ENCODE measurements at places on chromosomes 7 and 10. TPM values are rescaled to one million over a fixed set of nuclear protein-coding genes. Genes with fewer than 3 reads are reported as not detected.
A peak's percentile ranks its signal among the peaks of the same experiment; 100 is the strongest.

DNA sequence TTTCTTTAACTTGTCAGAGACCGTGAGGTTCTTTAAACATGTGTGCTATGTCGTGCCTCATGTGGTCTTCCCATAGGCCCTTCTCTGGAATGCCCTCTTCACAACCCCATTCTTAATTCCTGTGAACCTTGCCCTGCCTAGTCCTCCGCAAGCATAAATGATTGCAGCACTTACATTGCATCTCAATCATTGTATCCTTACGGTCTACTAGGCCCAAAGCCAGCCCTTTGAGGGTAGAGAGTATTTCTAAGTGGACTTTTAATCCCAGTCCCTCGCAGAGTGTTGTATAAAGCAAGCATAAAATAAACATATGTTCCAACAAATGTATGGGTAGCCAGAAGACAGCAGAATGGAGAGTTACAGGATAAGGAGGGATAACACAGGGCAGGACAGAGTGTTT lies 92.1 kb upstream of the FAM133B start:
- DNase-seq: no peak
- no peaks in the 10 kb centered on the region for H3K27me3 ChIP-seq
- H3K36me3 ChIP-seq: no peaks in the 10 kb centered on the region
- H3K27ac ChIP-seq: peak overlapping the region; percentile 70
- H3K4me1 ChIP-seq: peaks cover 32% of the 10 kb centered on the region

GRCh38 chr7:42858570-42858969 lies 53.3 kb downstream of the C7orf25 start:
- DNase-seq: no peak
- H3K4me3 ChIP-seq: no peak overlapping the region
- no peaks in the 10 kb centered on the region for H3K4me1 ChIP-seq
- no peak overlapping the region for H3K27ac ChIP-seq
- H3K27me3 ChIP-seq: no peaks in the 10 kb centered on the region
- no peaks in the 10 kb centered on the region for H3K36me3 ChIP-seq

- H3K27me3 ChIP-seq: no peaks in the 10 kb centered on the region
- no peak overlapping the region for H3K4me3 ChIP-seq
- H3K27ac ChIP-seq: no peak overlapping the region
These were observed 6.1 kb downstream of the GET4 start for GRCh38 chr7:882336-883035.

- no peak overlapping the region for H3K27ac ChIP-seq
- H3K27me3 ChIP-seq: no peaks in the 10 kb centered on the region
- peaks cover 9% of the 10 kb centered on the region for H3K4me1 ChIP-seq
- no peak for DNase-seq
- H3K36me3 ChIP-seq: no peaks in the 10 kb centered on the region
These were observed 47.2 kb downstream of the LRRC20 start for GRCh38 chr10:70335246-70335613.

- no peaks in the 10 kb centered on the region for H3K4me1 ChIP-seq
- H3K27me3 ChIP-seq: no peaks in the 10 kb centered on the region
- no peak within 1 kb of the TSS for H3K4me3 ChIP-seq
- H3K27ac ChIP-seq: no peak within 1 kb of the TSS
- H3K36me3 ChIP-seq: no peaks in the 10 kb centered on the region
These were observed at the start of gene CXCL12 for GRCh38 chr10:44385026-44385695. CXCL12 (minus strand) TSS chr10:44385097; CDS start chr10:44385005, 92 bp downstream.

GRCh38 chr7:134446446-134446845 lies 12.5 kb downstream of the AKR1B1 start:
- peaks cover 8% of the 10 kb centered on the region for H3K36me3 ChIP-seq
- H3K4me1 ChIP-seq: no peaks in the 10 kb centered on the region
- DNase-seq: no peak
- no peak overlapping the region for H3K4me3 ChIP-seq
- no peak overlapping the region for H3K27ac ChIP-seq

DNA sequence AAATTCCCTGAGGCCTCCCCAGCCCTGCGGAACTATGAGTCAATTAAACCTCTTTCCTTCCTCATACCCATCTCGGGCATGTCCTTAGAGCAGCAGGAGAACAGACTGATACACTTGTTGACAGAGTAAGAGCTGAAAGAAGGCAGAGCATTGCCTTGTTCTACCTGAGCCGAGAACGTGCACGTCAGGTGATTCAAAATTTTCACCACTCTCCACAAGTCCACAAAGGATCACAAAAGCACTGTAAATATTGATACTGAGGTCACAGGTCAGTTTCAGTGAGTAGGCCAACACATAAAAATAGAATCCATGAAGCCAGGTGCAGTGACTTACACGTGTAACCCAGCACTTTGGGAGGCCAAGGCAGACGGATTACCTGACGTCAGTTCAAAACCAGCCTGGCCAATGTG lies 27.8 kb downstream of the DCLRE1C start:
- no peak overlapping the region for H3K4me3 ChIP-seq
- no peaks in the 10 kb centered on the region for H3K27me3 ChIP-seq
- H3K36me3 ChIP-seq: peaks cover 9% of the 10 kb centered on the region
- H3K27ac ChIP-seq: no peak overlapping the region
- DNase-seq: no peak
- no peaks in the 10 kb centered on the region for H3K4me1 ChIP-seq

- H3K27ac ChIP-seq: no peak overlapping the region
- H3K27me3 ChIP-seq: no peaks in the 10 kb centered on the region
- DNase-seq: no peak
- no peaks in the 10 kb centered on the region for H3K36me3 ChIP-seq
These were observed 66.7 kb upstream of the EZH2 start for GRCh38 chr7:148950806-148951205.

GRCh38 chr10:269440-270074 lies 134.3 kb downstream of the ZMYND11 start:
- no peak overlapping the region for H3K27ac ChIP-seq
- no peak for DNase-seq
- H3K4me3 ChIP-seq: no peak overlapping the region
- no peaks in the 10 kb centered on the region for H3K27me3 ChIP-seq

GRCh38 chr7:139482662-139483466 lies 609 bp downstream of the KLRG2 start:
- no peaks in the 10 kb centered on the region for H3K4me1 ChIP-seq
- H3K27ac ChIP-seq: no peak overlapping the region
- peak; percentile 4 for DNase-seq
- H3K36me3 ChIP-seq: no peaks in the 10 kb centered on the region
- peaks cover 2% of the 10 kb centered on the region for H3K27me3 ChIP-seq

- no peak overlapping the region for H3K27ac ChIP-seq
- no peak for DNase-seq
- no peak overlapping the region for H3K4me3 ChIP-seq
- no peaks in the 10 kb centered on the region for H3K27me3 ChIP-seq
- no peaks in the 10 kb centered on the region for H3K4me1 ChIP-seq
These were observed 29.3 kb upstream of the CROT start for GRCh38 chr7:87316097-87316700.

- H3K4me3 ChIP-seq: no peak overlapping the region
- no peaks in the 10 kb centered on the region for H3K27me3 ChIP-seq
- no peak overlapping the region for H3K27ac ChIP-seq
- no peaks in the 10 kb centered on the region for H3K36me3 ChIP-seq
These were observed 31.6 kb downstream of the MAD1L1 start for GRCh38 chr7:2201128-2201527.

DNA sequence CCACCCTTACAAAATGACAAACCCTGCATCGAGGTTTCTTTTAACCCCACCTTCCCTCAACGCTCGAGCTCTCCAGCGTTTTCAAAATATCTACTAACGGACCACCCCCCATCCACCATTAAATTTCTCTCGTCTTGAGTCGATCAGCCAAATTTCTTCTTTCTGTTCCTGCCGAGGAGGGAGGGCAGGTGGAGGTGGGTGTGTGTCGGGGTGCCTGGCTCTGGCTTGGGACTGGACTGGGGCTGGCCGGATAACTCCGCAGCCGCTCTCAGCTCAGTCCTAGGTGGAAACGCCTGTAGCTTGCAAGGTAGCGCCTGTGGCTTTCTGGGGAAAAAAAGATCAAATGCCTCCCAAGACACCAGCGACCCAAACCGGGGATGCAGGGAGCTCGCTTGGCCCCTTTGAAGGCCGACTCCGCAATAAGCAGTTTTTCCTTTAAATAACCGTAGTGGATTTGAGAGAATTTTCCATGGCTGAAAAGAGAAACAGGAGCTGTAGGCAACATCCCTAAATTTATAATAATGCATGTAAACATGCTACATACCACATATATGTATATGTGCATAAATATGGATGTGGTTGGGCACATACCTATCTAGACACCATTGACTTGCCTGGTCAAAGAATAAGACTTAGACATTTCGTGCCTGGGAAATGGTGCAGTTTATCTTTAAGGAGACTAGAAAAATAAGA lies 1.9 kb upstream of the TMEM178B start:
- no peak overlapping the region for H3K27ac ChIP-seq
- DNase-seq: no peak
- H3K4me3 ChIP-seq: peak overlapping the region; percentile 42
- H3K27me3 ChIP-seq: peaks cover 30% of the 10 kb centered on the region

- DNase-seq: no peak
- peaks cover 8% of the 10 kb centered on the region for H3K4me1 ChIP-seq
- peaks cover 5% of the 10 kb centered on the region for H3K36me3 ChIP-seq
- no peak overlapping the region for H3K4me3 ChIP-seq
- H3K27ac ChIP-seq: no peak overlapping the region
These were observed 68.4 kb downstream of the PTEN start for GRCh38 chr10:87931836-87932230.

DNA sequence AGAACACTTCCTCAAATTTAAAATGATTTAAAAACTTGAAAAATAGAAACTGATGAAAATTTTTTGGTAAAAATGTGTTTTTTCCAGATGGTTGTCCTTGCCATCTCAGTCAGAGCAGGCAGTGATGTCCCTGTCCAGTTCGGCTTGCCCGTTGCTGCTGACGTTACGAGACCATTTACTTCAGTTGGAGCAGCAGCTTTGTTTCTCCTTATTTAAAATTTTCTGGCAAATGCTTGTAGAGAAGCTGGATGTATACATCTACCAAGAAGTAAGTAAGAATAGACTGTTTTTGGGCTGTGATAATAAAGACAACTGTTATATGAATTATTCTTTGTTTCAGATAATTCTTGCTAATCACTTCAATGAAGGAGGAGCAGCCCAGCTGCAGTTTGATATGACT lies 16.1 kb downstream of the EFCAB10 start:
- H3K36me3 ChIP-seq: peaks cover 64% of the 10 kb centered on the region
- H3K27ac ChIP-seq: no peak overlapping the region
- no peak for DNase-seq
- no peaks in the 10 kb centered on the region for H3K4me1 ChIP-seq
- no peak overlapping the region for H3K4me3 ChIP-seq

DNA sequence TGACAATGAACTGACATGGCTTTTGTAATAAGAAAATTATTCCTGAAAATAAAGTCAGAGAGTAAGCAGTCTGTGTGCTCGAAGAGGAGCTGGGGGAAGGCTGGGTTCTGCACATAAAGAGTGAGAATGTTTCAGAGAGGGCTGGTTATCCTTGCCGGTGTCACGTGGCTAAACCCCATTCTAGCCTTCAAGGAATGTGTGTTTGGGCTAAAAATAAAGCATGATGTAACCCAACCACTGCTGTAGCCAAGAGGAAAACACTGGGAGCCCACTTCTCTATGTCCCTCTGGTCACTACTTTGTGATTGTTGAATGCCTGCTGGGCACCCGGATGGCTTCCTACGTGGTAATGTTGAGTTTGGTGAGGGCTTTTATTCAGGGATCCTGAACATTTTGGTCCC lies 23.5 kb downstream of the WDFY4 start:
- no peak for DNase-seq
- no peaks in the 10 kb centered on the region for H3K27me3 ChIP-seq
- H3K4me1 ChIP-seq: no peaks in the 10 kb centered on the region
- no peaks in the 10 kb centered on the region for H3K36me3 ChIP-seq

- H3K27ac ChIP-seq: no peak overlapping the region
- no peaks in the 10 kb centered on the region for H3K36me3 ChIP-seq
- H3K27me3 ChIP-seq: no peaks in the 10 kb centered on the region
- DNase-seq: no peak
These were observed 282.3 kb upstream of the CHRM2 start for GRCh38 chr7:136585954-136586670.

GRCh38 chr7:92253251-92253650 lies 7.5 kb downstream of the ANKIB1 start:
- H3K4me3 ChIP-seq: no peak overlapping the region
- H3K36me3 ChIP-seq: no peaks in the 10 kb centered on the region
- H3K4me1 ChIP-seq: peaks cover under 1% of the 10 kb centered on the region
- no peaks in the 10 kb centered on the region for H3K27me3 ChIP-seq

DNA sequence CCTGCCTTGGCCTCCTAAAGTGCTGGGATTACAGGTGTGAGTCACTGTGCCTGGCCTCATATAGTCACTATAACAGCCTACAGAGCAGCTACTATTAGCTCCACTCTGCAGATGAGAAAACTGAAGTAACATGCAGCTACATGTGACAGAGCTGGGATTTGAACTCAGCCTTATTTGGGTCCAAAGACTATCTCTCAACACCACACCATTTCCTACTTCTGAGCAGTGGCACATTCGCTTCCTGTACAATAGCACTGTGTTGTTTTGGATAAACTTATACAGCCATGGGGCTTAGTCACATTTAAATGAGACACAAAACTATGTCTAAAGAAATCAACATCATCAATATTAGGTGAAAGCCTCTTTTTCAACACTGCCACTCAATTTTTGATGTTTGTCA lies 69.8 kb upstream of the DNAJB12 start:
- no peaks in the 10 kb centered on the region for H3K4me1 ChIP-seq
- DNase-seq: no peak
- no peaks in the 10 kb centered on the region for H3K36me3 ChIP-seq
- no peak overlapping the region for H3K27ac ChIP-seq
- H3K4me3 ChIP-seq: no peak overlapping the region

DNA sequence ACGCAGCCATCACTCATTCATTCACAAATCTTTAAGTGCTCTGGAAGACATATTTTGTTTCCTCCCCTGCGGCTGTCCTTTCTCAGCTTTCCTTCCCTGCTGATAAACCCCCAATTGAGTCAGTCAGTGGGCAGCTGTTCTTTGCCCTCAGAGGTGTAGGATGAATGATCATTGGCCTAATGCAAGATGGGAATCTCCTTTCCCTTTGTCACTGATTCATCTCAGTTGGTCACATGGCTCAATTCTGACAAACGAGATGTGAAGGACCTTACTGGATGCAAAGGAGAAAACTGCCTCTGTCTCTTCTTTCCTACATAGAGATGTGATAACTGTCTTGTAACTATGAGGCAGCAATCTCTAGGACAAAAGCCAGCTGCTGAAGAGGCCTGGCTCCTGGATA lies 44.6 kb downstream of the COL28A1 start:
- H3K27me3 ChIP-seq: no peaks in the 10 kb centered on the region
- no peak for DNase-seq
- no peak overlapping the region for H3K4me3 ChIP-seq
- H3K36me3 ChIP-seq: no peaks in the 10 kb centered on the region
- H3K4me1 ChIP-seq: no peaks in the 10 kb centered on the region

- no peak overlapping the region for H3K27ac ChIP-seq
- DNase-seq: no peak
- no peak overlapping the region for H3K4me3 ChIP-seq
- H3K27me3 ChIP-seq: no peaks in the 10 kb centered on the region
These were observed 84.0 kb downstream of the ANLN start for GRCh38 chr7:36473454-36474282.

- peak overlapping the region; percentile 82 for H3K4me3 ChIP-seq
- peaks cover 24% of the 10 kb centered on the region for H3K36me3 ChIP-seq
- H3K4me1 ChIP-seq: peaks cover 14% of the 10 kb centered on the region
- no peak for DNase-seq
- no peaks in the 10 kb centered on the region for H3K27me3 ChIP-seq
These were observed 1.0 kb downstream of the ADCK2 start for GRCh38 chr7:140673774-140674155.

Gene STEAP1
- not detected for total RNA-seq

Gene CCNY
- 91.9 TPM for total RNA-seq

Gene TMEM213
- total RNA-seq: not detected

Gene NUDCD3
- 84.4 TPM for total RNA-seq

Gene NPTX2
- total RNA-seq: not detected

Gene TAS2R3
- total RNA-seq: 1.9 TPM

Gene SMKR1
- total RNA-seq: 2.5 TPM

Gene TCTN3
- total RNA-seq: 21.9 TPM

Gene TMEM139
- 0.32 TPM for total RNA-seq

Gene ADIRF
- total RNA-seq: 0.56 TPM

Gene CDH23
- total RNA-seq: 7.9 TPM

Gene IPMK
- 3.7 TPM for total RNA-seq
